ENCODE measurements at places on chromosomes 1 and 21.
A peak's percentile ranks its signal among the peaks of the same experiment; 100 is the strongest.

DNA sequence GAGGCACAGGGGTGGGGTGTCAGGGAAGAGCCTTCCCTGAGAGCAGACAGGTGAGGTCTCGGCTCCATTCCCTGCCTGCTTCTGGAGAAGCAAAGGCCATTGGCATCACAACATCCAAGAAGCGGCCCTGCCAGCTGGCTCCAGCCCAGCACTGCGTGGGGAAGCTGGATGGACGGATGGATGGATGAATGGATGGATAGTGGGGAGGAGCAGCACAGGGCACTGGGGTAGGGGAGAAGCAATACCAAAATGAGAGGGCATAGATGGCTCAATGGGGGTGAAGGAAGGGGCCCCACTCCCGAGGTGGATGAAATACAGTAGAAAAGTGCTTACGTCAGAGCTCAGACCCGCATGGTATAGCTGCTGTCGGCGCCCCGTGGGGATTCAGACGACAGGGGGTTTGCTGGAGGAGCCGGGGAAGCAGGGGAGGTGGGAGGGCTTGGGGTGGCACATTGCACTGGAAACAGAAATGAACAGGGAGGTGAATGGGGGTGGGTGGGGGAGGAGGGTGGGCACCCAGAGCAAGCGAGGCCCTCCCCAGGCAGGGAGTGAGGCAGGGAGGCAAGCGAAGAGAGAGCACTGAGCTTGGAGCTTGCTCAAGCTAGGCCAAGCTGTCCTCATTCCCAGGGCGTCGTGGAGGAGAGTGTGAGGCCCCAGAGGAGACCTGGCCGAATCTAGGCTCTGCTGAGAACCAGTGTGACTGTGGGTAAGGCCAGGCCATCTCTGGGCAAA is 9.5 kb upstream of the GOLT1A start:
- no peak for DNase-seq

- no peak for DNase-seq
These were observed 7.2 kb downstream of the CAP1 start for GRCh38 chr1:40047769-40048168.

DNA sequence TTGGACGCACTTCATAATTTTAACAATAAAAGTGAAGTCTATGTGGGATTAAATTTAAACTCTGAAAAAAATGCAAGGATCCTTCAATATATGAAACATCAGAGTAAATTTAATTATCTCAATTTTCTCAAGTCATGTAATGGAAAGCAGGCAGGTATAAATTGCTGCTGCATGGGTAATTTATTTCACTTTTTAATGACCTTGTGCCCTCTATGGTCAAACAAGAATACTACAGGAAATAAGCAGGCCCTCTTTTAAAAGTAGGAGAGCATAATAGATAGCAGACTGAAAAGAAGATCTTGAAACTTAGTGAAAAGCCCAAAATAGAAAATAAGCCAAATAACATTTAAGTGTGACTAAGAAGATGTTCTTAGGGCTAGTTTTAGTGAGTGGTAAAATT is 22.9 kb downstream of the BCAS2 start:
- DNase-seq = no peak

GRCh38 chr1:165573787-165574186 is 30.0 kb downstream of the LRRC52 start:
- no peak for DNase-seq

- no peak for DNase-seq
These were observed 19.6 kb upstream of the TMEM54 start for GRCh38 chr1:32920833-32921232.

GRCh38 chr1:94739521-94740061 is 80.6 kb upstream of the SLC44A3 start:
- DNase-seq = peak; percentile 92
